Endothelial cell of umbilical vein (primary cell): ENCODE measurements at places on chromosomes 1 and 21. TPM values are rescaled to one million over a fixed set of nuclear protein-coding genes. Genes with fewer than 3 reads are reported as not detected.

DNA sequence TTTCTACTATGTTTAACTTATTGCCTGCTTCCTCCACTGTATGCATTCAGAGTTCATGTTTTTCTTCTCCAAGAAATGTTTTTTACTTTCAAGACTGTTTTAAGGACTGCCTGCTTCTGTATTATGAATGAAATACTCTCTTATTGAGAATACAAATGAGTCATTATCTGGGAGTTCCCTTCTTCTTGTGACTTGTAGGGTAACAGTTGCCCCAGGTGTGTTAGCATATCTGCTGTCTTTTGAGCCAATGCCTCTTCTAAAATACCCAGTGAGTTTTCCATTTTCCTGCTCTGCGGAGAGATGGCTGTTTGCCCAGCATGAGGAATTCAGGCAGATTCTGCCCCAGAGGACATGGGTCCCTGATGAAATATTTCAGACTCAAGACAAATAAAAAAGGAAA lies 34.1 kb upstream of the ST6GALNAC5 start:
- no peaks in the 10 kb centered on the region for H3K4me1 ChIP-seq
- H3K27me3 ChIP-seq = peaks cover 3% of the 10 kb centered on the region
- no peak for DNase-seq
- no peak overlapping the region for H3K4me3 ChIP-seq

GRCh38 chr1:97833881-97834280 lies 87.0 kb downstream of the DPYD start:
- H3K27ac ChIP-seq = no peak overlapping the region
- no peak overlapping the region for H3K4me3 ChIP-seq
- no peak for DNase-seq
- H3K36me3 ChIP-seq = no peaks in the 10 kb centered on the region

GRCh38 chr1:4425892-4426291 lies 228.5 kb upstream of the AJAP1 start:
- H3K27me3 ChIP-seq = no peaks in the 10 kb centered on the region
- H3K27ac ChIP-seq = no peak overlapping the region
- H3K4me1 ChIP-seq = no peaks in the 10 kb centered on the region
- H3K36me3 ChIP-seq = no peaks in the 10 kb centered on the region

DNA sequence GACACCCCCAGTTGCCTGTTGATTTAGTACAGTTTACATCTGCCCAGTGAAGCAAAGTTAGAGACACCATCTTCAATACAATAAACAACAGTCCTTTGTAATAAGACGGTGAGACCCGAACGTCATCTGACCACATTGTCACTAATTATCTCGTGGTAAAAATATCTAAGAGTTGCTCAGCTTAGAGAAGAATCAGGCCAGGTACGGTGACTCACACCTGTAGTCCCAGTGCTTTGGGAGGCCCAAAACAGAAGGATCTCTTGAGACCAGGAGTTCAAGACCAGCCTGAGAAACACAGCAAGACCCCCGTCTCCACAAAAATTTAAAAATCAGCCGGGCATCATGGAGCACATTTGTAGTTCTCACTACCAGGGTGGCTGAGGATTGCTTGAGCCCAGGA lies 53.5 kb downstream of the CD34 start:
- peaks cover 6% of the 10 kb centered on the region for H3K36me3 ChIP-seq
- no peak overlapping the region for H3K27ac ChIP-seq
- H3K4me3 ChIP-seq = no peak overlapping the region
- no peaks in the 10 kb centered on the region for H3K27me3 ChIP-seq

The KHDRBS1 gene
- 185 and 194 TPM in 2 replicates for total RNA-seq
